Fibroblast of villous mesenchyme (primary cell): ENCODE measurements at places on chromosomes 3 and 15. TPM values are rescaled to one million over a fixed set of nuclear protein-coding genes. Genes with fewer than 3 reads are reported as not detected.

The CCR4 gene
- total RNA-seq = not detected in 2 replicates

- no peak for DNase-seq
Observed at GRCh38 chr15:80076321-80077318, 17.1 kb downstream of the ZFAND6 start.

The SSUH2 gene
- 0.32 TPM in 1 of 2 replicates, not detected in the other for total RNA-seq

DNA sequence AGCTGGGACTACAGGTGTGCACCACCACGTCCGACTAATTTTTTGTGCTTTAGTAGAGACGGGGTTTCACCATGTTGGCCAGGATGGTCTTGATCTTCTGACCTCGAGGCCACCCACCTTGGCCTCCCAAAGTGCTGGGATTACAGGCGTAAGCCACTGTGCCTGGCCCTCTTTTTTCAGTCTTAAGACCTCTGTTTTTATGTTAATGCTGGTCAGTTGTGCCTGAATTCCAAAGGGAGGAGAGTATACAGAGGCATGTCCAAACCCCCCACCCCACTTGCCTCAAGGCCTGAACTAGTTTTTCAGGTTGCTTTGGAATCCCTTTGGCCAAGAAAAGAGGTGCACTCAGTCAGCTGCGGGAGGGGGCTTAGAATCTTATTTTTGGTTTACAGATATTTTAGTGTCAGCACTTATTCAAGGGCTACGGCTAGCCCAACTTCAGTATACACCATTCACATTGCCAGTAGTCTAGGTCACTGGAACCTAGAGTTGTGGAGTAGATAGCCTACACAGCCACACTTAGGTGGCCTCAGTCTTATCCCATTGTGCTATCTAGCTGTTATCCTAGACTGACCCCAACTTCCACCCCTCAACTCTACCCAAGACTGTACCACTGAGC, 128.0 kb upstream of the TPM1 start:
- DNase-seq = no peak

GRCh38 chr3:106048946-106049481, 180.2 kb upstream of the CBLB start:
- no peak for DNase-seq

The FGF7 gene
- 75.7 and 369 TPM in 2 replicates for total RNA-seq

GRCh38 chr15:85766001-85766831, 28.5 kb downstream of the KLHL25 start:
- no peak for DNase-seq

The KCNH8 gene
- not detected in 2 replicates for total RNA-seq

The HDC gene
- not detected in 2 replicates for total RNA-seq

DNA sequence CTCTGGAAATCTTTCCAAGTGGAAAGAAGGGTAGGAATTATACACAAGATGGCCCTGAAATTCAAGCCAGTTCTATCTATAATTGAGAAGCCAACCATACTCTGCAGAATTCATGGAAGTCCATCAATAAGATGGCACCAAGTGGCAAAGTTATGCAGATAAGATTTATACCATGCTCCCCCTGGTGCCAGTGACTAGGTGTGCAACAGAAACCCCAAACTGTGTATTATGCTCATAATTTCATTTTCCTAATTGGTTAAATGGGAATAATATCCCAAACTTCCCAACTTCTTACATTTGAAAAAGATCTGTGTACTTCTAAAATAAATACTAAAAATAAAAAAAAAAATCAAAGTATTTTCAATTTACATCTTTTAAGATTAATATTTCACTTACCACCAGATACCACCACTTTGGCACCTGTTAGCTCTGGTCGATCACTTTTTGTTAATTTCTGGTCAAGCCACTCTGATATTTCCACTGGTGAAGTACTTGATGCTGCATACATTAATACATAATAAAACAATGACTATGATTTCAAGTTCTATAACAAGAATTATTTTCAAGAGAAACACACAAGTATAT, 25.9 kb downstream of the ETFA start:
- peak; percentile 10 for DNase-seq

- DNase-seq = no peak
Observed at GRCh38 chr3:159917141-159917540, 71.5 kb upstream of the IL12A start.

- DNase-seq = no peak
Observed at GRCh38 chr3:53553200-53553599, 58.8 kb downstream of the CACNA1D start.

DNA sequence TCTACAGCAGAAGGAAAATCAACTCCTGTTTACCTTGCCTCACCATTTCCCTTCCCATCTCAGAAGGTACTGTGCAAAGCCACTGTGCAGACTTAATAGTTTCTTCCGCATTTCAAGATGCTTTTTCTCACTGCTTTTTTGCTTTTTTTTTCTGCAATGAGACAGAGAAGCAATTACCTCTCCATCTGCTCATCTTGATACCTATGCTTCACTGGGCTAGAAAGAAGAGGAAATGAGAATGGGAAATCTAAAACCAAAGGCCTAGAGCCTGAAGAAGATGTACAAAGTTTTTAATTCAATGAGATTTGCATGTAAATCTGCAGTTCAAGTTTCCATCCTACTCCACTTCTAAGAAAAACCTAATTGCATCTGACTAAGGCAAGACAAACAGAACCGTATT, 238.1 kb upstream of the SETMAR start:
- no peak for DNase-seq

The ERC2 gene
- total RNA-seq = under 0.01 and 0.43 TPM in 2 replicates

DNA sequence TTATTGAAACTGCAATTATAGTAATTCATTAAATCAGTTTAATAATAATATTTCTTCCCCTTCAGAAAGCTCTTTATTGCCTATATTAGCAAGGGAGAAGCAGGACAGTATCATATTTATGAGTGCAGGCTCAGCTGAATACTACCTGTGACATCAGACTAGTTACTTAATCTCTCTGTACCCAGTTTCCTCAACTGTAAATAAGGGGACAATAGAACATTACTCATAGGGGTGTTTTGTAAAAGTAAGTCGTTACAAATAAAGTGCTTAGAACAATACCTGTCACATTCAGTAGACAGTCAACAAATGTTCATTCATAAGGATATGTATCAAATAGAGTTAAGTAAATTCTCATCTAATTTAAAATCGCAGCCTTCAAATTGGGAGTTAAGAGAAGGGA, 12.1 kb upstream of the VPS39 start:
- DNase-seq = no peak

DNA sequence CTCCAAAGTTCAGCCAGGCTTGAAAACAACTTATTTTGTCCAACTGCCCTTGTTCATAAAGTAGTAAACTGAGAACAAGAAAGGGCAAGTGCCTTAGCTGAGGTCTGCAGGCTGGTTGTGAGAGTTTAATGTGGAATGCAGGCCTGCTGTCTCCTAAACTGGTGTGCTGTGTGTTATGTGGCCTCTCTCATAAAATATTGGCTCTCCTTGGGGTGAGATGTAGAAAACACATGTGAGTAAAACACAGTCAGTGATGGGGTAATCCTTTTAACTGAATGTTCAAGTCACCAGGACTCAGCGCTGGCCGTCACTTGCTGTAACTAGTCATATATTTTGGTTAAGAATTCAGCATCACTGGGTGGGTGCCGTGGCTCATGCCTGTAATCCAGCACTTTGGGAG, 7.1 kb upstream of the ST6GAL1 start:
- DNase-seq = no peak

The ACKR4 gene
- total RNA-seq = 2.9 and 9.5 TPM in 2 replicates

DNA sequence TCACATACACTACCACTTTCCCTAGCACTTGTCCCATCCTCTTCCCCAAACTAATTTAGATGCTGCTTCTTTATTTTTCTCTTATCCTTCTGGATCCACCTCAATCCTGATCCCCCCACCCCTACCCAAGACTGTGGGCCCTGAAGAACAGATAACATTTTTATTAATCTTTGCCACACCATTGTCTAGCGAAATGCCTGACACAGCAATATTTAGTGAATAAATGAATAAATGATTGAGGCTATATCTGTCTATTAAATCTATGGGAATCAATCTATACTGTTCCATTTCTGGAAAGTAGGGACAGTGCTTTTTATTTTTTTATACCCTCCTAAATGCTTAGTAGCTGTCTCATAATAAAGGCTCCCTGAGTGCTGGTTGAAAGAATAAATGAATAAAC, 32.9 kb upstream of the LRRC3B start:
- no peak for DNase-seq

The SKOR1 gene
- total RNA-seq = 0.32 TPM in 1 of 2 replicates, not detected in the other

The SLC22A14 gene
- 0.32 and 0.86 TPM in 2 replicates for total RNA-seq

GRCh38 chr15:51377038-51377786, 35.8 kb downstream of the GLDN start:
- peak; percentile 96 for DNase-seq

DNA sequence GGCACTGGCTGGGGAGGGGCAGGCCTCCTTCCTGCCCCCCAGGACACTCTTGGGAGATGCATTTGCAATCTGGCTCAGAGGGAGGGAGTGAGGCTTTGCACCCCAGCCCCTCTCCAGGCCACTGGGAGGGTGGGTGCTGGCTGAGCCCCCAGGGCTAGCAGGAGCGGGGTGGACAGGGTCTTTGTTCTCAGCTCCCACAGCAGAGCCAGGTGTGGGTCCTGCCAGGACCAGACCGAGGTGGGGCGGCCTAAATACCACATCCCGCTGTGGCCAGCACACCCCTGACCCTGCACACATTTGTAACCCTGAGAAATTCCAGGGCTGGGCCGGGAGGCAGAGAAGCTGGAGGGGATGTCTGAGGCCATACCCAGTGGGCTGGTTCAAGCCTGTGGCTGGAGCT, 41.0 kb downstream of the STARD5 start:
- no peak for DNase-seq
